Osteocyte (in vitro differentiated cells): ENCODE measurements at places on chromosomes 5 and 9. TPM values are rescaled to one million over a fixed set of nuclear protein-coding genes. Genes with fewer than 3 reads are reported as not detected.

DNA sequence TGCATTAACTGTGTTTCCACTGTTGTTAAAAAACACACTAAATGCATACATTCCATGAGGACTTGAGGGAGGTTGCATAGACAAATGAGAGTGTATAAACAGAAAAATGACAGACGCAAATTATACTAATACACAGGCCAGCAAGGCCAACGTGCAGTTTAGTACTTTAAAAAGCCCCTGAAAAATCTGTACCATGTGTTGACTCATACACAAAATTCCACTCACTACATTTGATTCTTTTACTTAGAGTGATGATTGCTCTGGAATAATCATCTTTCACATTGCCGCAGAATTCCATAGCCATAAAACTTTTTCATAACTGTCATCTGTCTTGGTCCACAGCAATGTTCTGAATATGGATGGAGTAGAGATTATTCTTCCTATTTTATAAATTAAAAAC is 215.7 kb downstream of the FAM114A2 start:
- H3K4me1 ChIP-seq = peaks cover 32% of the 10 kb centered on the region
- DNase-seq = no peak
- H3K4me3 ChIP-seq = no peak overlapping the region
- no peaks in the 10 kb centered on the region for H3K27me3 ChIP-seq

GRCh38 chr5:93273176-93273575 is 307.8 kb downstream of the NR2F1-AS1 start:
- no peaks in the 10 kb centered on the region for H3K27me3 ChIP-seq
- no peak overlapping the region for H3K4me3 ChIP-seq
- no peaks in the 10 kb centered on the region for H3K36me3 ChIP-seq
- no peak overlapping the region for H3K27ac ChIP-seq

- peak overlapping the region; percentile 86 for H3K27ac ChIP-seq
- H3K4me3 ChIP-seq = no peak overlapping the region
- no peaks in the 10 kb centered on the region for H3K27me3 ChIP-seq
- H3K36me3 ChIP-seq = no peaks in the 10 kb centered on the region
Measured at GRCh38 chr5:98605426-98605825, 168.0 kb upstream of the RGMB start.

The HIGD2A gene
- 79.3 and 83.8 TPM in 2 replicates for total RNA-seq

The ARHGEF37 gene
- total RNA-seq = 8.9 and 10.5 TPM in 2 replicates

DNA sequence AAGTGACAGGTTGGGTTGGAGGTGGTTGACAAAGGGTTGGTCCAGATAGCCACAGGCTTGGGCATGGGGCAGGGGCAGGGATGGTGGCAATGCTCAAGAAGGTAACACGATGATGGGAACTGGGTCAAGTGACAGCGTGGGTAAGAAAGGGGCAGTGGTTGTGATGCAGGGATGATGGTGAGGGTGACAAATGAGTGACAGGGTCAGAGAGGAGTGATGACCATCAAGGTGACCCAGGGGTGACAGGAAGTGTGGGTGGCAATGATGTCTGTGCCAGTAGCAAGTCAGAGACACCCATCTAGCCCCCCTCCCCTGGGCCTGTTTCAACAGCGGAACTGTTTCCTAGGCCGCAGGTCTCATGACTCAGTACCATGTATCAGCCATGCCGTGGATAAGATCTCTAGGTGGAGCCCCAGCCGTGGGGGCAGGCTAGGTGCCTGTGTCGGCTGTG is 20.5 kb downstream of the AQP3 start:
- H3K4me1 ChIP-seq = no peaks in the 10 kb centered on the region
- no peak for DNase-seq
- H3K27me3 ChIP-seq = no peaks in the 10 kb centered on the region
- no peaks in the 10 kb centered on the region for H3K36me3 ChIP-seq

GRCh38 chr5:122137702-122138101 is 8.4 kb downstream of the ZNF474 start:
- H3K4me1 ChIP-seq = peaks cover 9% of the 10 kb centered on the region
- no peak overlapping the region for H3K27ac ChIP-seq
- H3K4me3 ChIP-seq = no peak overlapping the region
- no peaks in the 10 kb centered on the region for H3K27me3 ChIP-seq
- no peaks in the 10 kb centered on the region for H3K36me3 ChIP-seq

DNA sequence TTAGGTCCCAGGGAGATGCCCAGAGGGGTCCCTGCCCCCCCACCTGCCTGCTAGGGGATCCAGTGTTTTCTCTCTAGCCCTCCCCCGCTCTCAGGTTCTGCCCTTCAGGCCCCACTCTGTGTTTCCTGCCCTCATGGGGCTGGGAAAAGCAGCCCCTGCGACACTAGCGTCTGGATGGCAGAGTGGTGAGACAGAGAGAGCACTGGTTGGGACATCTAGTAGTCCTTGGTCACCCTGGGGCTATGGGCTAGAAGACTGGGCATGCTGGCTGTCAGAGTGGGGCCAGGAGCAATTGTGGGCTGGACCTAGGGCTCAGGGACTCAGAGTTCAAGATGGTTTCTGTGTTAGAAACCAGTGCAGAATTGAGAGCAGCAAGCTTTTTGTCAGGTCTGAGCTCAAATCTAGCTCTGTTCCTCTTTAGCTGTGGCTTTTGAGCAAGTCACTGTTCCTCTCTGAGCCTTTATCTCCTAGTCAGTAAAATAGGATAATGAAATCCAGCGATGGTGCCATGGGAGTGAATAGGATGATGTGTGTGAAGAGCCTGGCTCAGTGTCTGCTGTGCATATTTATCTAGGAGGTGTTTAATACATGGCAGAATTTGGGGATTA is 39.0 kb downstream of the RGS3 start:
- H3K4me3 ChIP-seq = no peak overlapping the region
- H3K27ac ChIP-seq = peak overlapping the region; percentile 8
- no peaks in the 10 kb centered on the region for H3K36me3 ChIP-seq
- no peaks in the 10 kb centered on the region for H3K27me3 ChIP-seq
- no peak for DNase-seq

DNA sequence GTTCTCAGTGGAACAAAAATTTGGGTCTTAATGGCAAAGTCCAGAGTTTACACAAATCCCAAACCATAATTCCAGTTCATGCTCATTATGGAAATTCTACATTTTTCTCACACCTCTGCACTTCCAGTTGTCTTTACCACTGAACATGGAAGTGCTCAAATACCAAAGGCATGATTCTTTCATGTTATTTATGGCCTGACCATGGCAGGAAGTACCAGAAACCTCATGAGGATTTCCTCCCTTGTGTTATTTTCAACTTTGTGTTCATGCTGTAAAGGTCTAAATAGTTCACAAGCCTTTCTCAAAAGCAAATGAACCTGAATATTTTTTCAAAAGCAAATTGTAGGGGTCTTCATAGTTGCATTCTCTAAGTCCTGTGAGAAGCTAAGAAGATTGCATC is 82.0 kb upstream of the ITGA1 start:
- H3K4me3 ChIP-seq = no peak overlapping the region
- DNase-seq = no peak
- H3K27ac ChIP-seq = no peak overlapping the region
- peaks cover 43% of the 10 kb centered on the region for H3K4me1 ChIP-seq
- H3K36me3 ChIP-seq = no peaks in the 10 kb centered on the region

DNA sequence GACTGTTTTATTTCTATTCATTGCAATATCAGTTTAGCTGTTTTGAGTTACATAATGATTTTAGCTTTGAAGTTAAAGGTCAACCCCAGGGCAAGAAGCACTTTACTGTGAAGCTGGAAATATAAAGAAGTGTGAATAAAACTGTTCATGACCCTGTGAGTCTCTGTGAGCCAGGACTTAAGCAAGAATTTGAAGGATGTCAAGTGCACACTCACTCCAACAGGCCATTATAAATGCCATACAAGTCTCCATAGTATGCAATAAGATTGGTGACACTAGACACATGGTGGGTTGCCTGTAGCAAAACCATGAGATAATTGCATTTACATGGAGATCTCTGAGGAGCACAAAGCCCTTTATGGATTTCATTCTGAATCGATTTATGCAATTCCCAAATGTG is 318.7 kb upstream of the ITGA1 start:
- no peak overlapping the region for H3K4me3 ChIP-seq
- H3K4me1 ChIP-seq = no peaks in the 10 kb centered on the region

The ARL10 gene
- total RNA-seq = 25.9 and 32.8 TPM in 2 replicates

DNA sequence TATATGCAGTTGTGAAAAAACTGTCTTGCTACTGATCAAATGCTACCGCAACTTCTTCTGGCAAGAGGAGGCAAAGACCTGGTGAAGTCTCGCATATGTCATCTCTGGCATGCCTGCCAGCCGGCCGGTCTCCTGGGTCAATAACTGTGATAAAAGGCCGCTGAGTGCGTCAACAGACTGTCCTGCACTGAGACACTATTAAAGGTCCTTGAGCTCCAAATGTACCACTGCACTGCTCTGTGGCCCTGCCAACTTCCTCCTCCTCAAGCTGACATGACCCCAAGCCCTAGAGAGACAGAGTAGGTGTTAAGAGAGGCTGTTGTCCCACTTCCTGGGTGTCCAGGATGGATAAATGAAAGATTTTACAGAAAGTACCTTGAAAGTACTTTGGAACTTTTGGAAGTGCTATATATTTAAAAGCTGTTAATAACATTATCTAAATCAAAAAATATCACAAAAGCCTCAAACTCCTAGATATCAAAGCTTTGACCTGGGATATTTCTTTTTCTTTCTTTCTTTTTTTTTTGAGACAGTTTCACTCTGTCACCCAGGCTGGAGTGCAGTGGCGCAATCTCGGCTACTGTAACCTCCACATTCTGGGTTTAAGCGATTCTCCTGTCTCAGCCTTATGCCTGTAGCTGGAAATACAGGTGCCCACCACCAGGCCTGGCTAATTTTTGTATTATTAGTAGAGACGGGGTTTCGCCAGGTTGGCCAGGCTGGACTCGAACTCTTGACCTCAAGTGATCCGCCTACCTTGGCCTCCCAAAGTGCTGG is 31.5 kb downstream of the RAPGEF1 start:
- peaks cover 45% of the 10 kb centered on the region for H3K4me1 ChIP-seq
- peak overlapping the region; percentile 61 for H3K27ac ChIP-seq
- no peaks in the 10 kb centered on the region for H3K36me3 ChIP-seq
- H3K4me3 ChIP-seq = no peak overlapping the region
- no peak for DNase-seq

The ROR2 gene
- 43.0 and 48.2 TPM in 2 replicates for total RNA-seq

GRCh38 chr5:3324421-3325101 is 271.1 kb upstream of the IRX1 start:
- no peak overlapping the region for H3K27ac ChIP-seq
- no peak for DNase-seq
- H3K4me1 ChIP-seq = no peaks in the 10 kb centered on the region
- no peaks in the 10 kb centered on the region for H3K36me3 ChIP-seq
- no peak overlapping the region for H3K4me3 ChIP-seq

DNA sequence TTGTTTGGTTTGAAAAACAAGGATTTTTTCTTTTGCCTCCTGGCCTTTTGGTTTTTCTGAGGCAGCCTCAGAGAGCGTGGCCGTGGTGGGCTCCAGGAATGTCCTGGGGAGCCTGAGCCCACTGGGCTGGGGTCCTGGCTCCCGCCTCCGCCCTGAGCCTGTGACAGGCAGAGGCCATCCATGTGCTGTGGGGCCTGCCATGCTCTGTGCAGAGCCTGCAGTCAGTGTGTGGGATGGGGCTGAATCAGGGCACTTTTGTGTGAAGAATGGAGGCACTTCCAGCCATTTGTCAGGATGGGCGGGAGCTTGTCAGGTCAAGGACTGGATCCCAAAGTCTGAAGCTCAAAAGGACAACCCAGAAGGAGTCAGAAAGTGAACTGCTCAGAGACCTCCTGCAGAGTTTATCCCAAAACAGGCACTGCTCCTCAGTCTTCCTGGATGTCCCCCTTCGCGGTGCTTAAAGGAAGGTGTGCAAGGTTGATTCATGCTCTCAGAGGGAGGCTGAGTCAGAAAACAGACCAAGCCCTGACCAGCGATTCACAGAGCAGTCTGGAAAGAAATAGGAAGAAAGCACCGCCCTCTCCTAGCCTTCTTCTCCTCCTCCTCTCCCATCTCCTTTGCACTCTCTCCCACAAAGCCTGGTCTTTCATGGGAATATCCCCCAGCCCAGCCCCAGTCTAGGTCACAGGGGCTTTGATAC is 53.2 kb downstream of the MVB12B start:
- DNase-seq = peak; percentile 63
- H3K27ac ChIP-seq = no peak overlapping the region
- peaks cover 17% of the 10 kb centered on the region for H3K36me3 ChIP-seq
- H3K27me3 ChIP-seq = no peaks in the 10 kb centered on the region

GRCh38 chr5:67209141-67209771 is 12.7 kb upstream of the CD180 start:
- no peak overlapping the region for H3K27ac ChIP-seq
- H3K36me3 ChIP-seq = no peaks in the 10 kb centered on the region
- no peak overlapping the region for H3K4me3 ChIP-seq
- no peak for DNase-seq
- peaks cover 18% of the 10 kb centered on the region for H3K27me3 ChIP-seq

The MFAP3 gene
- total RNA-seq = 41.7 and 44.2 TPM in 2 replicates

The FGF18 gene
- 5.9 and 6.0 TPM in 2 replicates for total RNA-seq

DNA sequence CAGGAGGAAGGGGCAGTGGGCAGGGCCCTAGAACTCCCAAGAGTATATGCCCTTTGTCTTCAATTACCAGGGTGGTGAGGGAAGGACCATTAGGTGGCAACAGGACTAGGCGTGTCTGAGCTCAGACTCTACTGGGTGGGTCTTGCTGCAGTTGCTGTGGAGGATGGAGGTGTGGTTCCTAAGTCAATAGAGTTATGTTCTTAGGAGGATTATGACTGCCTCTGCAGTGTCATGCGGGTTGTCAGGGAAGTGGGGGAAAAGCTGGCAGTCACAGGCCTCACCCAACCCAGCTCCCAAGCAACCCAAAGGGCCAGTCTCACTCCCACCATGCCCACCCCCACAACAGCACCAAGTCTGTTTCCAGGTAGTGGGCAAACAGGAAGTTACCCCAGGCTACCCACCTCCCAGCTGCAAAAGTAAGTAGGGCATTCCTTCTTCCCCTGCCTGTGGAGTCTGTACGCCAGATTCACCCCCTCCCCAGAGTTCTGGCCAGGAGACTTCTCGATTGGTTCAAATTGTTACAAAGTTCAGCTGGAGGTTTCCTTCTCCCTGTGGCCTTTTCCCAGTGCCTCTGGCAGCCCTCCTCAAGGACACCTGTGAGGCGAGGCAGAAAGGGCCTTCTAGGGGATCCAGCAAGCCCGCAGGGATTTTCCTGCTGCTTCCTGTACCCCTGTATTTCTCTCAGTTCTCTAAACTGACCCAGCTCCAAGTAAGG is 145.3 kb downstream of the HINT1 start:
- H3K4me1 ChIP-seq = no peaks in the 10 kb centered on the region
- H3K4me3 ChIP-seq = no peak overlapping the region
- no peak for DNase-seq
- peaks cover 57% of the 10 kb centered on the region for H3K27me3 ChIP-seq
- H3K36me3 ChIP-seq = peaks cover 4% of the 10 kb centered on the region

The FGF10 gene
- not detected in 2 replicates for total RNA-seq

GRCh38 chr5:112320408-112320807 is 98.7 kb downstream of the EPB41L4A start:
- no peaks in the 10 kb centered on the region for H3K36me3 ChIP-seq
- no peaks in the 10 kb centered on the region for H3K27me3 ChIP-seq
- H3K4me1 ChIP-seq = no peaks in the 10 kb centered on the region
- H3K27ac ChIP-seq = no peak overlapping the region
- H3K4me3 ChIP-seq = no peak overlapping the region

GRCh38 chr9:74138182-74138581 is 359.0 kb upstream of the RORB start:
- H3K36me3 ChIP-seq = no peaks in the 10 kb centered on the region
- no peaks in the 10 kb centered on the region for H3K4me1 ChIP-seq
- no peak for DNase-seq
- no peaks in the 10 kb centered on the region for H3K27me3 ChIP-seq
